ENCODE measurements at places on chromosomes 3 and 15. TPM values are rescaled to one million over a fixed set of nuclear protein-coding genes. Genes with fewer than 3 reads are reported as not detected.

DNA sequence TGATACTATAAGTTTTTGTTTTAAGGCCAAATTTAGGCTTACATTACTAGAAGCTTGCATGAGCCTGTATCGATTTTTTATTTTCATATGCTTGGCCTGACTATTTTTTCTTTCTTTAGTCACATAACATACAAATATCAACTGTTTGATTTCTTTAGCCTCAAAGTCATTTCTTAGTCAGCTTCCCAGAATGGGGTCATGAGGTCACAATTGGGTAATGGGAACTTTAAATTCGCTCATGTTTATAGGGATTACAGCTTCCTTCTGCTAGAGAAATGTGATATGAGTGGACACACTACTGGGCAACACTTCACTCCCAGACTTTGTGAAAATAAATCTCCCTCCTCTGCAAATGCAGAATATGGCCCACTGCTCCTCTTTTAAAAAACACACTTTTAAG is 9.1 kb upstream of the TIPARP start:
- DNase-seq: no peak

DNA sequence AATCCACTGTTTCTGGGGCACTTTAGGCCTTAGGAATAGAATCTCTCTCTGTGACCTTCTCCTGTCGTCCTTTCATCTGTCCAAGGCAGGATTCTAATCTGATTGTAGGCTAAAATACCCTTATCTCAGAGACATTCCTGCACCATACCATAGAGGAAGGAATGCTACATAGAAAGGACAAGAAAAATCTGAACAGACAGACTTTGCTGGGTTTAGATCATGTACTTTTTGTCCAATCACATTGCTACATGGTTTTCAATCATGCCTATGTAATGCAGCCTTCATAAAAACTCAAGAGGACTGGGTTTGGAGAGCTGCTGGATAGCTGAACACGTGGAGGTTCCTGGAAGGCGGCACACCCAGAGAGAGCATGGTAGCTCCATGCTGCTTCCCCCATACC is 378.5 kb upstream of the SEMA6D start:
- no peak for DNase-seq

GRCh38 chr15:90001062-90001682 is at the start of gene ZNF710:
TSS of gene ZNF710 (plus strand) at chr15:90001324. CDS start at chr15:90067138, 65,814 bp downstream.
- peak; percentile 80 for DNase-seq

SOX2 gene
- 0.30 TPM for polyA plus RNA-seq

DNA sequence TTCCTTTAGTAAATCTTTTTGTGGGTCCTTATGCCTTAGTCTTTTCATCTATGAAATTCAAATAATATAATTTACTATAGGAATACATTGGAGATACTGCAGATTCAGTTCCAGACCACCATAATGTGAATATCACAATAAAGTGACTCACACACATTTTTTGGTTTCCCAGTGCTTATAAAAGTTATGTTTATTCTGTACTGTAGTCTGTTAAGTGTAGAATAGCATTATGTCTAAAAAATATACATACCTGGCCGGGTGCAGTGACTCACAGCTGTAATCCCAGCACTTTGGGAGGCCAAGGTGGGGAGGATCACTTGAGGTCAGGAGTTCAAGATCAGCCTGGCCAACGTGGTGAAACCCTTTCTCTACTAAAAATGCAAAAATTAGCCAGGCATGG is 53.9 kb upstream of the PAQR5 start:
- no peak for DNase-seq

RLBP1 gene
- polyA plus RNA-seq: not detected

CLDND1 gene
- 193 TPM for polyA plus RNA-seq

DNA sequence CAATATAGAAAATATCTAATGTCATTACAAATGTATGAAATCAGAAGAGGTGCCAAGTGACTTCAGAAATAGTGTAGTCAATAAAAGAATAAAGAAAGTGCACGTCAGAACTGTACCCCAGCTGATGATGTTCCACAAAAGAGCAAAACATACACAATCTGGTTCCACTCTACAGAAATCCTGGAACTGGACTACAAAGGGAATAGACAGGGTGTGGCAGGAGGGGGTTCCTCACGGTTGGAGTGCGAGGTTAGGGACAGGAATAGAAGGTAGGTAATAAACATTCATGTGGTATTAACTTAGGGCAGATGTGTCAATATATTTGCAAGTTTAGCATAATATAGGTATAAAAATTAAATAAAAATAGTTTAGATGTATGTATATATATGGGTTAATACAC is 103.3 kb upstream of the GOLGA6L6 start:
- DNase-seq: no peak
